ENCODE measurements at places on chromosomes 13 and 19.
A peak's percentile ranks its signal among the peaks of the same experiment; 100 is the strongest.

DNA sequence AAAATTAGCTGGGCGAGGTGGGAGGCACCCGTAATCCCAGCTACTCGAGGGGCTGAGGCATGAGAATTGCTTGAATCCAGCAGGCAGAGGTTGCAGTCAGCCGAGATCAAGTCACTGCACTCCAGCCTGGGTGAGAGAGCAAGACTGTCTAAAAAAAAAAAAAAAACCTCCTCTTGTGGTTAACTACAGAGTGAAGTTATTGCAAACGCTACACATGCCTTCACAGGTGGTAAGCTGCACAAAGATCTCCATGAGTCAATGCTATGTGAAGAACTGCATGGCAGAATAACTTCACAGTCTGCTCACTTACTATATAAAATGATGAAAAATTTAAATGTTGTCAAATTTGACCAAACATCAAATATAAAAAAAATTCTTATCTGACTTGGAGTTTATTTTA is 436.8 kb downstream of the FGF14 start:
- no peak for DNase-seq
- H3K36me3 ChIP-seq = no peaks in the 10 kb centered on the region
- no peaks in the 10 kb centered on the region for H3K27me3 ChIP-seq
- H3K4me1 ChIP-seq = no peaks in the 10 kb centered on the region

GRCh38 chr19:53037101-53038097 is 7.1 kb upstream of the ERVV-2 start:
- H3K4me3 ChIP-seq = no peak overlapping the region
- H3K36me3 ChIP-seq = no peaks in the 10 kb centered on the region
- no peaks in the 10 kb centered on the region for H3K4me1 ChIP-seq

DNA sequence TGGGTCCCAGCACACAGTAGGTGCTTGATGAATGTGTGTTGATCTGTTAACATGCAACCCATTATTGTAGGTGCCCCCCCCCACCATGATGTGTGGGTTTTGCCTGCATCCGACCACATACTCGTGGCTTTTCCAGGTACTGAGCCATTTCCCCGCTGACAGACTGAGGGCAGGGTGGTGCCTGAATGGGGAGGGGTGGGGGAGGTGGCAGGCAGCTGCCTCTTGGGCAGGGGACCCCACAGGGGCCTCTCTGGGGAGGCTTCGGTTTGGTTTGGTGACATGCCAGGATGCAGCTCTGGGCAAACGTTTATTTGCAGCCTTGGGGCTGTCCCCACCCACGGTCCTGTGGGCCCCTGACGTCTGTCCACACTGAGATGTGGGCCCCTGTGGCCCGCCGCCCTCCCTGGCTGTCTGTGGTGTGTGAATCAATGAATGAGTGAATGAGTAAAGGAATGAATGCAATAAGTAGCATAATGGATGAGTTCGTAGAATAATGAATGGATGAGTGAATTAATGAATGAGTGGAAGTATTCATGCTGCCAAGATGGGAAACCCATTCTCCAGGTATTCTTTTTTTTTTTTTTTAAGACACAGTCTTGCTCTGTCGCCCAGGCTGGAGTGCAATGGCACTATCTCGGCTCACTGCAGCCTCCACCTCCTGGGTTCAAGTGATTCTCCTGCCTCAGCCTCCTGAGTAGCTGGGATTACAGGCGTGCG is 9.0 kb upstream of the JUND start:
- H3K4me3 ChIP-seq = no peak overlapping the region
- peaks cover 41% of the 10 kb centered on the region for H3K4me1 ChIP-seq
- no peaks in the 10 kb centered on the region for H3K36me3 ChIP-seq
- no peak for DNase-seq
- H3K27me3 ChIP-seq = no peaks in the 10 kb centered on the region

DNA sequence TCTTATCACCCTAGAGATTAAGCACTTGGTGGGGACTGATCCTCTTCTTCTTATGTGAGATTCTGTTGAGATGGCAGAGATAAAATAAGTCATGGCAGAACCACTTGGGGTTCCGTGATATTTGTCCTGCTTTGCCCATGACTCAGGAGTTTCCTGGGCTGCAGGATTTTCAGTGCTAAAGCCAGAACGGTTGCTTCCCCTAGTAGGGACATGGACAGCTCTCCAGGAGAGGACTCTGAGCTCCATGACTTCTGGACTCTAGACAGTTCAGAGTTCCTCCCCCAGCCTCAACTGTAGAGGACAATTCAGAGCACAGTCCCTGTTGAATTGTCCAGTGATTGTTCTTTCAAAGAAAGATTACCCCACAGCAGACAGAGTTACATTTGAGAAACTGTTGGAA is 98.8 kb downstream of the OLFM4 start:
- no peaks in the 10 kb centered on the region for H3K36me3 ChIP-seq
- H3K27ac ChIP-seq = no peak overlapping the region
- H3K4me1 ChIP-seq = no peaks in the 10 kb centered on the region

- H3K27ac ChIP-seq = peak overlapping the region; percentile 99
- DNase-seq = no peak
- H3K27me3 ChIP-seq = no peaks in the 10 kb centered on the region
- H3K4me3 ChIP-seq = no peak overlapping the region
- peaks cover 74% of the 10 kb centered on the region for H3K4me1 ChIP-seq
Measured at GRCh38 chr19:12786141-12786870, 5.0 kb upstream of the JUNB start.

DNA sequence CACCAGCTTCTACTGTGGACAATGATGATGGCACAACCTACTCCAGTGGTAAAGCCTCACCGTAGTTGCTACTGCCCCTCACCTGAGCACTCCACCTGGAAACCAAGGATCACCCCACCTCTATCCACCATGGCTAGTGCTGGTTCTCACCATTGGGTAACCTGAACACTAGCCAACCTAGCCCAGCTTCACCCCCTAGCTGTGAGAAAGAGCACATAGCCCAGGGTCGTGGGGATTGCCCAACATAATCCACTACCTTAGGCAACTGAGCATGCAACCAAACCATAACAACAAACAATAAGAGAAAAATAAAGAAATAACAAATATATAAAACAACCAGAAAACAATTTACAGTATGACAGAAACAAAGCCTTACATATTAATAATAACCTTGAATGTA is 560.1 kb downstream of the DIAPH3 start:
- H3K4me1 ChIP-seq = peaks cover 8% of the 10 kb centered on the region
- no peaks in the 10 kb centered on the region for H3K27me3 ChIP-seq
- no peak overlapping the region for H3K27ac ChIP-seq
- no peak overlapping the region for H3K4me3 ChIP-seq
- DNase-seq = no peak
- no peaks in the 10 kb centered on the region for H3K36me3 ChIP-seq

DNA sequence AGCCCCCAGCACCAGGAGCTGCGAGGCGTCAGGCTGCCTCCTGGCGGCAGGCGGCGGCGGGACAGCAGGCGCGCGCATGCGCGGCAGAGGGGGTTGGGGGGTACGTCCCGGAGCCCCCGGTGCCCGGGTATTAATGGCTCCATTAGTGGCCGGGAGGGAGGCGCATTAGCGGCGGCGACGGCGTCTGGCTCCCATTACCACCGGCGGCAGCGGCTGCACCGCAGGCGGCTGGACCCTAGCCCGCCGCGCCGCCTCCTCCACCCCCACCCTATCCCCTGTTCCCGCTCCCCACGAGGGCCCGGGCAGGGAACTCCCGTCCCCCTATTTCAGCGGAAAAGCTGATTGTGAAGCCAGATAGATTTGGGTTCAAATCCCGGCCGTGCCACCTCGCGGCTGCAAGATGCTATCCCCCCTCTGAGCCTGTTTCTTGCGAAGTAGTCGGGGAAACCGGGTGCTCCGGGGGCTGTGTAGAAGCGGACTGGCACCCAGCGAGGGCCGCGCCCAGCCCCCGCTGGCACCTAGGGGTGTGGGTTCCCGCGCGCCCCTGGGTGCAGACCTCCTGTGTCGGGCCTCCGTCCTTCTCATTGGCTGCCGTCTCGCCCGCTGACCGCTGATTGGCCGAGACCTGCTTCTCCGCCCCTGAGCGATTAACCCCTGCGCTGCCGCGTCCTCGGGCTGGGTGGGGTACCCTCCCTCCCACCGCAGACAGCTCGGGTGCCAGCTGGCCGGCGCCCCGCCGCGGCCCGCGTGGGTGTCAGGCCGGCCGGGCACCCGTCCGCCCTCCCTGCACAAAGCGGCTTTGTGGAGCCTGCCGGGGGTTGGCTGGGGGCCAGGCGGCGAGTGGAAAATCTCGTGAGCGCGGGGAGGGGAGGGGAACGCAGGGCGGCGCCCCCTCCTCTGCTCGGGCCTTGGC is 11.1 kb downstream of the CIC start:
- no peaks in the 10 kb centered on the region for H3K36me3 ChIP-seq
- peak overlapping the region; percentile 99 for H3K4me3 ChIP-seq
- H3K27ac ChIP-seq = peak overlapping the region; percentile 99
- no peaks in the 10 kb centered on the region for H3K27me3 ChIP-seq
- DNase-seq = peak; percentile 93

- no peaks in the 10 kb centered on the region for H3K36me3 ChIP-seq
- H3K4me1 ChIP-seq = no peaks in the 10 kb centered on the region
- H3K27ac ChIP-seq = no peak overlapping the region
Measured at GRCh38 chr13:100976993-100977392, 302.4 kb upstream of the TMTC4 start.

DNA sequence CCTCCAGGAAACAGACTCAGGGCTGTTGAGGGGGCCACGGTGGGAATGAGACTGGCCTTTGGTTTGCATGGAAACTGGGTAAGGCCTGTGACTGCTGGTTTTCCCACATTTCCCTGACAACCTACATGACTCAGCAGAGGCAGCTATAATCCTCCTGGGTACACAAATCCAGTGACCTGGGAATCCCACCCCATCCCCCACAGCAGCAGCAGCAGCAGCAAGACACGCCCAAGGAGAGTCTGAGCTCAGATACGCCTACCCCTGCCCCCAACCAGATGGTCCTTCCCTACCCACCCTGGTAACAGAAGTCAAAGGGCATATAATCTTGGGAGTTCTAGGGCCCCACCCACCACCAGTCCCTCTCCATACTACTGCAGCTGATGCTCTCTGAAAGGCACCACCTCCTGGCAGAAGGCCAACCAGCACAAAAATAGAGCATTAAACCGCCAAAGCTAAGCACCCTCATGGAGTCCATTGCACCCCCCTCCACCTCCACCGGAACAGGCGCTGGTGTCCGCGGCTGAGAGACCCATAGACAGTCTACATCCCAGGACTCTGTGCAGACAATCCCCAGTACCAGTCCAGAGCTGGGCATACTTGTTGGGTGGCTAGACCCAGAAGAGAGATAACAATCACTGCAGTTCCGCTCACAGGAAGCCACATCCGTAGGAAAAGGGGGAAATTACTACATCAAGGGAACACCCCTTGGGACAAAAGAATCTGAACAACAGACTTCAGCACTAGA is 237.2 kb upstream of the SPRY2 start:
- no peaks in the 10 kb centered on the region for H3K27me3 ChIP-seq
- H3K36me3 ChIP-seq = no peaks in the 10 kb centered on the region
- peak; percentile 27 for DNase-seq
- no peak overlapping the region for H3K4me3 ChIP-seq

DNA sequence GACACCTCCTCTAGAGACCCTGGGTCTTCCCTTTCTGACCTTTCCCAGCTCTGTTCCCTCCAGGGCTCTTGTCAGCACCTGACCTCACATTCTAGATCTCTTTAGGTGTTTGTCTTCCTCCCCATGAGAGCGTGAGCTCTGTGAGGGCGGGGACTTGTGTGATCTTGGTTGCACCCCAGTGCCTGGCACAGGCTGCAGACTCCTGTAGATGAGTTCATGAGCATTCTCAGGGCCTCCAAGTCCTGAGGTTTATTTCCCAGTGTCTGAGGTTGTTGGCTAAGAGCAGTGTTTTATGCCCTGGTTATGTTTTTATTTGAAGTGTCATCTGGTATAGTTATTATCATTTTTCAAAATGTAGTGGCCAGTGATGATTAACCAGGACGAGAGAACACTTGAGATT is 596 bp downstream of the CEACAM4 start:
- H3K27me3 ChIP-seq = no peaks in the 10 kb centered on the region
- no peak overlapping the region for H3K27ac ChIP-seq
- no peaks in the 10 kb centered on the region for H3K36me3 ChIP-seq

GRCh38 chr13:41925014-41925413 is 35.9 kb downstream of the VWA8 start:
- no peak overlapping the region for H3K27ac ChIP-seq
- no peaks in the 10 kb centered on the region for H3K36me3 ChIP-seq
- no peak overlapping the region for H3K4me3 ChIP-seq

DNA sequence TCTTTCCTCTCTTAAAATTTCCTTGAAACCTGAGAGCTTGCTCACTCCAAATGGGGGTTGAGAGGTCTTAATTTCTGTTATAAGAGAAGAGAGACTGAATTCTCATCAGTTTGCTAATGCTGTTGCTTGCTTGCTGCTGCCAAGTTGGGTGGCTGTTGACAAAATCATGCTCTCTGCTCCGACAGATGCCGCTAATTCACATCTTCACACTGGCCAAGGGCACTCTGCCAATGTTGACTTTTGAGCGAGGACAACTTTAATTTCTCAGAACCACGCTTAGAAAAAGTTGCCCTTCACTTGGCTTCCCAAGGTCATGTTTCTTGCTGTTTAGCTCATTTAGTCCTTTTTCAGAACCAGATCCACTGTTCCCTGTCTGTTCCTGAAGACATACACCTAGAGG is 402.9 kb downstream of the HS6ST3 start:
- no peaks in the 10 kb centered on the region for H3K4me1 ChIP-seq
- H3K4me3 ChIP-seq = no peak overlapping the region
- DNase-seq = no peak
- H3K27ac ChIP-seq = no peak overlapping the region
- H3K36me3 ChIP-seq = no peaks in the 10 kb centered on the region

DNA sequence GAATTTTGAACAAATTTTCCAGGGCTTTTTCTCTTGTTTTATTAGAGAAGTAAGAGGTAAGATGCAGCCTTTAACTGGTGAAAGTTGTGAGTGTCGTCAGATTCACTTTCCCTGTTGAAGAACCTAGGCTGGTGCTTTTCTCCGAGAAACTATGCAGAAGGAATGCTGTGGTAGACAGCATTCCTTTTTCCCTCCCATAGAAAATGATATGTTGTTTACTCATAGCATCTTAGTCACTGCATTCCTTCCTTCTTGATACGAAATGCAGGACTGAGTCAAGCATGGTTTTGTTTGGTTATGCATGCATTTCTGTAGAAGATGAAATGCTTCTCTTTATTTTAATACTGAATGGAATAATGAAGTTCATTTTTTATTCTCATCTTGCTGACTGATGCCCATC is 3.4 kb downstream of the ITGBL1 start:
- no peaks in the 10 kb centered on the region for H3K27me3 ChIP-seq
- no peak overlapping the region for H3K27ac ChIP-seq
- peaks cover 3% of the 10 kb centered on the region for H3K4me1 ChIP-seq
- no peaks in the 10 kb centered on the region for H3K36me3 ChIP-seq
- H3K4me3 ChIP-seq = no peak overlapping the region

Data from hepatocyte (in vitro differentiated cells).